Activated CD4-positive, CD25-positive, alpha-beta regulatory T cell treated with anti-CD3 and anti-CD28 coated beads, Interleukin-2, amount 50 U/mL, for 72 hours (primary cell): ENCODE measurements at places on chromosomes 3 and 15.

GRCh38 chr3:40079847-40080240 lies 229.7 kb upstream of the EIF1B start:
- DNase-seq = no peak

GRCh38 chr3:14605067-14605466 lies 46.5 kb upstream of the CCDC174 start:
- no peak for DNase-seq

DNA sequence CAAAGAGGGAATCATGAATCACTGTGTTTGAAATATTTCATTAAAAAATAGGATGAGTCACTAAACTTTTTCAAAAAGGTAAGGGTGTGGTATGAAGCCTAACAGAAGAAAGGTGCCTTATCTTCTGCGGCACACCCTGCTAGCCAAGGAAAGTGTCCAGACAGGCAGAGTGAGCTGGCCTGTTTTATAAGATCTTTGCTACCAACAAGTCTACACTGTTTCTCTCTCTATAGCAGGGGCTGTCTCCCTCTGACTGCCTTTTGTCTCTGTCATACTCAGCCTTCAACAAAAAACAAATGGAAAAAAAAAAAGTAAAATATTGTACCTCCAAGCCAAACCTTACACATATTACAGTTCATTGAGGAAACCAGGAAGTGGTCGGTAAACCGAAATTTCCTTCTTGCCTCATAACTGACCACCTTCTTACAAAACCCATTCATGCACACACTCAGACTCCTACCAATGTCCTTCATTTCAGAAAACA lies 9.1 kb downstream of the ZDHHC3 start:
- no peak for DNase-seq

GRCh38 chr3:135784557-135784956 lies 181.0 kb upstream of the PPP2R3A start:
- no peak for DNase-seq

DNA sequence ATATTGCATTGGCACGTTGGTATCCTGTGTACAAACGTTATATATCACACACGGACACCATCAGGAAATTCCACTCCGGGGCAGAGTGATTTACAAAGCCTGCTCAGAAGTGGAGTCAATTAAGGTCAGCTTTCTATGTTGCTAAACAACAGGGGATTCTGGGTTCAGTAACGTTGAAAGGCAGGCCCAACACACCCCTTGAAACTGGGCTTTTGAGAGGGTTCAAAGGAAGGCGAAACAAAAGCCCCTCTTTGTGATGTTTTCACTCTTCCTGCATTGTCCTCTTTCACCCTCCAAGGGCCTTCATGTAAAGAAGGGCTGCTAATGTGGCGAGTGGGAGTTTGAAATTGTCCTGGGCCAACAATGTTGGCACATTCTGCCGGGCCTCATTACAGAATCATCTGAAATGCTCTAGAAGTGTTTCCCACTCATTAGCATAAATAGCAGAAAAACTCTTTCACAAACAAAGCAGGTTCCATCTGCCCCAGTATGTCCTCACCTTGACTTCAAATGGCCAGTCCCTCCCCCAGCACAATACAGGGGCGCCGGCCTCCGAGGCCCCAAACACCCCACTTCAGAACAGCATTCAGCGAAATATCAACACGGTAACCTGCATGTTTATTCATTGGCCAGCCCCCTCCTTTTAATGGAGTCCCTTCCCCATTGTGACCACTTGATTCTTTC lies 76.4 kb downstream of the HES1 start:
- DNase-seq = no peak

DNA sequence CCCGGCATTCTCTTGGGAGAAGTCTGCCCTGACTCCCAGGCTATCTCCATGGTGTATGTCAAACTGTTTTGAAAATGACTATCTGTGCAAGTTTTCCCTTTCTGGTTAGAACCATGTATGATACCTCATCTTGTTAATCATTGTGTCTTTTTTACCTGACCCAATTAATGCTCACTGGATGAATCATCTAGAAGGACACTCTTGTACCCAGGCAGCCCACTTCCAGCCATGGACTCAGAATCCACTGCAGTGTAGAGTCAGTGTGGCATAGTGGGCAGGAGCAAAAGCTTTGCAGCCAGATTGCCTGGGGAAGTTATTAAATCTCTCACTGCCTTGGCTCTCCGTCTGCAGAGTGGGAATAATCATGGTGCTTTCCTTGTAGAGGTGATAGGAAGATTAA lies 1.2 kb downstream of the FAM3D start:
- no peak for DNase-seq

DNA sequence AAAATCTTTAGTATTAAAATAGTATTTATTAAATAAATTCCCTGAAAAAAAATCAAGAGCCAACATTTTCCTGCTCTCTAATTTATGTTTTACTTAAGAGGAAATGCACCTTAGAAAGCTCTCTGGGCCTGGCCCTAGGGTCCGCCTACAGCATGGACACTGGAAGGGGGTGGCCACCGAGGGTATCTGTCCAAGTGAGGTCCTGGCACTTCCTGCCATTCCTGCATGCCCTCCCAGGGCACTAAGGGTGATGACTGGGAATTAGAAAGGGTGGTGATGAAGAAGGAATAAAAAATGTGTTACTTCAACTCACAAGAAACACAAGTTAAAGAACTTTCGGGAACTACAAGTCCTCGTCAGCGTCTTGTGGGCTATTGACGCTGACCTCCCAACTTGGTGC lies 92.8 kb downstream of the MAGI1 start:
- DNase-seq = no peak

- DNase-seq = no peak
Observed at GRCh38 chr15:75237316-75237982, 20.7 kb upstream of the GOLGA6C start.

- no peak for DNase-seq
Observed at GRCh38 chr15:62109437-62109836, 42.7 kb downstream of the C2CD4A start.

DNA sequence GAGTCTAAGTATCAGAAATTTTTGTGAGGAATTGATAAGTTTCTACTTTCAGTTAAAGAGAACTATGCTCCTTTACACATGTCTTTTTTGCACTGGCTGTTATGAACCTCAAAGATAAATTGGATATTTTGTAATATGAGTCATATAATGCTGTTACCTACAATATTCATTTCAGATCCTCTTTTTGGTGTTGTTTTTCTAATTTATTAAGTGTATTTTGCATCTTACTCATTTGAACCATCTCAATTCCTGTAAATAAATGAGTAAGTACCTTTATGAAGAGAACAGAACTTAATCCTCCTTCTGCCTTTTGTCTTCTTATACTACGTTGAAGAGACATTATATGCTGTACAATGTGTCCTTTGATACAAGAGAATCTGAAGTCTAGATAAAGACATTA lies 74.4 kb downstream of the ZIC1 start:
- no peak for DNase-seq

DNA sequence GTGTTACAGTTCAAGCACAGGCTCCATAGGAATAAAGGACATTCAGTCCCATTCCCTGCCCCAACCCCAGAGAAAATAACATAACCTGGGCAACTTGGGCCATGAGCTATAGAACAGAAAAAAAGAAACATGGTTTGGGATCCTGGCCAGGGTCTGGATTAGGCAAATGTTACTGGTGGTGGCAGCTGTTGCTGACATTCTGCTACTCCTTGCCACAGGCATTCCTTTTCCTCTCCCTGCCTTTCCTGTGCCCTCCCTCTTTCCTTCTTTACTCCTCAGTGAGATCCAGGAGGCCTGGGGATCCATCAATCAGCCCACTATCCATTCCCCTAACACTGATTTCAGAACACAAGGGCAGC lies 129.1 kb downstream of the NTRK3 start:
- no peak for DNase-seq

DNA sequence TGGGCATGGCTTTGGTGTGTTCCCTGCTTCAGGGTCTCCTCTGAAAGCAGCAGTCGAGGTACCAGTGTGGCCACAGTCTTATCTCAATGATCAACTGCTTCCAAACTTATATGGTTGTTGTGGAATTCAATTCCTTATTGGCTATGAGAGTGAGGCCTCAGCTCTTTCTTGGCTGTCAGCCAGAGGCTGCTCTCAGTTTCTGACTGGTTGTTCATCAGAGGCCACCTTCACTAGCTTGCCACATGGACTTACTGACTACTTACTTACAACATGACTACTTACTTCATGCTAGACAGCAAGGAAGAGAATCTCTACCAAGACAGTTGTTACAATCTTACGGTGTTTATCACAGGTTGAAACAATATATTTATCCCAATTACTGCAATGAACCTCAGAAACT lies 789.2 kb downstream of the DIPK2A start:
- DNase-seq = no peak

DNA sequence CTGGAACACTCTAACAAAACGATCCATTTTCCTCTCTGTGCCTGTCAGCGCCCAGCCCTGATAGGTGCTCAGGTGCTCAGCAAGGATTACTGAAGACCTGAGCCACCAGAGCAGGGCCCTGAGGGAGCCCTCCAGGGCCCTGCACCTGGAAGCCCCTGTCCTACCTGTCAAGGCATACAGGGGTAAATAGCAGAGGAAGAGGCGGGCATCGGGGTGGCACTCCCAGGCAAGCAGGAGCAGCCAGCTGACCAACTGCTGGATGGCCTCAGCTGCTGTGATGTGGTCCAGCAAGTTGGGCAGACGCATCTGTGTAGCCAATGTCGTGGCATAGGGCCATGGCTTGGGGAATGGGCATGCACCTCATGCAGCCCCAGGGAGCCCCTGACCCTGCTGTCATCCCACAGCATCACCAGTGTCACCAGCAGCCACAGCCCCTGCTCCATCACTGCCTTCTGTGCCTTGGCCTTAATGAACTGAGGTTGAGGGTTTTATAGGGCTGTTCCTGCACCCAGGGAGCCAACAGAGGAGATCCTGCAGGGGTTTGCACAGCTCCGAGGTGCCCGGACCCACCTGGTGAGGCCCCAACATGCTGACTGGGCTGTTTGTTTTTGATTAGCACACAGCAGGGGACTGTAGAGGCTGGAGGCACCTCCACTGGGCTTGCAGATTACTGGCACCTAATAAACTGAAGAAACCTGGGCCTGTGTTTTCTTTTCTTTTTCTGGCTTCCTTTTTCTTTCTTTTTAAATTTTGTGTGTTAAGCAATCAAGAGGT lies 7.9 kb upstream of the WDR6 start:
- DNase-seq = no peak

- no peak for DNase-seq
Observed at GRCh38 chr15:58438956-58439355, 7.2 kb downstream of the LIPC start.

DNA sequence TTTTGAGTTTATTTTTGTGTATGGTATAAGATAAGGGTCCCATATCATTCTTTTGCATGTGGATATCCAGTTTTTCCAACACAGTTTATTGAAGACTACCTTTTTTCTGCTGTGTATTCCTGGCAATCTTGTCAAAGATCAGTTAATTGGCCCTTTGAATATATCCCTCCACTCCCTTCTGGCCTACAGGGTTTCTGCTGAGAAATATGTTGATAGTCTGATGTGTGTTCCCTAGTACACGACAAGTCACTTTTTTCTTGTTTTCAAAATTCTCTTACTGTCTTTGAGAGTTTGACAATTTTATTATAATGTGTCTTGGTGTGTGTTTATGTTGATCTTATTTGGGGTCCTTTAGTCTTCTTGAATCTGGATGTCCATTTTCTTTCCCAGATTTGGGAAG lies 129.2 kb downstream of the ISL2 start:
- no peak for DNase-seq

- DNase-seq = no peak
Observed at GRCh38 chr3:105398437-105398836, 31.7 kb downstream of the ALCAM start.

DNA sequence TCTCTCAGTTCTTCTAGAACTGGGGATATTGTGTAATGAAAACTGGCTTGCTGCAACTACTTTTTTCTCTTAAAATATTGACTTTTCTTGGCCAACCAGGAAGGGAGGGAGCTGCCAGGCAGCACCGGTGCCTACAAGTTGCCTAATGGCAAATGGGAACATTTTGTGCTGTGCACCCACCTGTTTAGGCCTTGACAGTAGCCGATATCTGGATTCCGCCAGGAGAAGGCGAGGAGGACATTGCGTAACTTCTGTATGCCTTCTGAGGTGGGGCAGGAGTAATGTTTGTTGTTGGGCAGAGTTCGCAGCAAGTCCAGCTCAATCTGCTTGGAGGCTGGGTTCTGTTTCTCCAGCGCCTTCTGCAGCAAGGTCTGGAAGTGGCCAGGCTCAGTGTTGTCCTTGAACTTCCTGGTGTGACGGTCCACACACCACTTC lies 64.9 kb downstream of the TBC1D2B start:
- DNase-seq = no peak

DNA sequence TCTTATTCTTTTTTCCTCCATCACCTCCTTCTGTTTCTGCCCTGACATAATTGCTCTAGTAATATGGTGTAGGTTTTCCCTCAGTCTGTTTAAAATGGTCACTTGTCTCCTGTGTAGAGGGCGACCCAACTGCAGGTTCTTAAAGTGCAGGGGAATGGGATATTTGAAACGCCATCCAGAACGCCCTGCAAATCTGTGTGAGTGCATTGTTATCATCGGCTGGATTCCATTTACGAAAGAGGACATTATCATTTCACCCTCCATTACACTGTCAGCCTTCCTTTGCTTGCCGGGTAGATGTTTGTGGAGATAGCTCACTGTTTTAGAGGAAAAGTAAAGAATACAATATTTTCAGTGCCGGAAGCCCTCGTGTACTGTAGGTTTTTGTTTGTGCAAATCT lies 354.0 kb downstream of the LRTM1 start:
- DNase-seq = no peak

DNA sequence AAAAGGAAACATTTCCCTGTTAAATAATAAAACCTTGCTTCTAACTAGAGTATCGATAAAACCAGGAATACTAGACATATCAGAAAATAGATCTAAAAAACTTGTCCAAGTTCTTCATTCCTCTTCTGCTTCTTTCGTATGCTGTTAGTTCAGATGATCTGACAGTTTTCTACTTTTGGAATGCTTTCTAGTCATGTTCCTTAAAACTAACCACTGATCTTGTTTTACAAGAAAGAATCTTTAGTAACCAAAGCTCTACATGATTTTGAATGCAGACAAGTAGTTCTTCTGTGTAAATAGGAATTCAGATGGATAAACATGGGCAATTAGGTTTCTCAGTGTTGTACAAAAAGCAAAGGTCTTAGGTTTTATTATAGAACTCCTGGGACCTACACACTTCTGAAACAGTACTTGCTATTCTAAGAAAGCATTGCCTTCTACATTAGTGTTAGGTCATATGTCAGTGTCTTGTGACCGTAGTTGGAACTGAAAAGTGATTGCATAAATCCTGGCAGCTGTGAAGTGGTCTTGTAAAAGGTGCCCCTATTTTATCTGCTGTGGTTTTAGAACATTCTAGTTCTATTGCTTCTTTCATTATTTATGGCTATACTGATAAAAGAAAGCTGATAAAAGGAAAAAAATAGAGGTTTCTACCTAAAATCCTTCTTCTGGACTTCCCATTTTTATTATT lies 40.7 kb downstream of the SNRK start:
- DNase-seq = no peak

DNA sequence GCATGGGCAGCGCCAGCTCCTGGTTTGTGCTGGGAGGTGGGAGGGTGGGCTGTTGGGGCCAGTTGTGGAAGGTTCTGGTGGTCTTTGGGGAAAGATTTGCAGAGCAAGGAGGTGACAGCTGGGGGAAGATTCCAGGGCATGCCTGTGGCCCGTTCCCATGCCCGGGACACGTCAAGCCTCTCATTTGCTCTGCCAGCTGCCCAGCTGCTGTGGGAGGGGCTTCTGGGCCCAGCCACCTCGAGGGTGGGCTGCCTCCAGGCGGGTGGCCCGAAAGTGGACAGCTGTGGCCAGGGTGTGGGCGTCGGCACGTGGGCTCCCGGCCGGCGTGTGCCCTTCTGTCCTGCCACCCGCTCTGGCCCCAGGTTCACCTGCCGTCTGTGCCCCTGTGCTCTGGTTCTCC lies 17.2 kb downstream of the PLXNA1 start:
- no peak for DNase-seq
